ENCODE measurements at places on chromosomes 16 and 17.

DNA sequence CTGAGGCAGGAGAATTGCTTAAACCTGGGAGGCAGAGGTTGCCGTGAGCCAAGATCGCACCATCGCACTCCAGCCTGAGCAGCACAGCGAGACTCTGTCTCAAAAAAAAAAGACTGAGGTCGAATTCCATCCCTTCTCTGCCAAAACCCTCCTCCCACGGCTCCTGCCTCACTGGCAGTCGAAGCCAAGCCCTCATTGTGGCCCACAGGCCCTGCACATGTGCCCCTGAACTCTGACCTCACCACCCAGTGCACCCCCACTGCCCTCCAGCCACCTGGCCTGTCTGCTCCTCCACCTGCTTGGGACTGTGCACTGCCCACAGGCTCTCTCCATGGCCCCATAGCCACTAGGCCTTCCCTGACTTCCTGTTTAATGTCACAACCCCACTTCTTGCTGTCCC, 7.0 kb downstream of the MYO15A start:
- no peak for DNase-seq
- no peaks in the 10 kb centered on the region for H3K27me3 ChIP-seq
- H3K4me3 ChIP-seq = no peak overlapping the region
- peaks cover 3% of the 10 kb centered on the region for H3K4me1 ChIP-seq
- no peak overlapping the region for H3K27ac ChIP-seq
- H3K36me3 ChIP-seq = no peaks in the 10 kb centered on the region

DNA sequence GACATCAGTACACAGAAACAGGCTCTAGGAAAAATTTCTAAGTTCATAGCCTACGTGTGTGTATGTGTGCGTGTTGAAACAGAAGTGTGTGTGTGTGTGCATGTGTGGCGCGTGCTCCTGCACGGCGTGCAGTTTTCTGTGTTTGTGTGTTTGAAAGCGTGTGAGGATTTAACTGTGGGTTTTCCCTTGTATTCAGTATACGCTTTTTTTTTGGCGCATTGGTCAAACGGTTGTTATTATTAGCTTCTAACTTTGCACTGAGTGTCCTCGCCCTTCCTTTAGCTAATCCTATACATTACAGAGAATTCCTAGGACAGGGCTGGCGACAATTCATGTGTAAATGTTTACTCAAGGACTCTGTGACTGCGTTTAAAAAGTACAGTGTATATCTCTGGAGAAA, 23.0 kb downstream of the TMC6 start:
- no peak overlapping the region for H3K27ac ChIP-seq
- H3K4me1 ChIP-seq = peaks cover 8% of the 10 kb centered on the region
- H3K27me3 ChIP-seq = no peaks in the 10 kb centered on the region
- H3K36me3 ChIP-seq = no peaks in the 10 kb centered on the region
- no peak for DNase-seq

- H3K4me1 ChIP-seq = peaks cover 2% of the 10 kb centered on the region
- H3K27ac ChIP-seq = no peak overlapping the region
- no peak overlapping the region for H3K4me3 ChIP-seq
- DNase-seq = no peak
Observed at GRCh38 chr17:75927286-75927922, 13.4 kb downstream of the FBF1 start.

GRCh38 chr16:57773019-57773418, 29.3 kb downstream of the KIFC3 start:
- no peaks in the 10 kb centered on the region for H3K4me1 ChIP-seq
- no peaks in the 10 kb centered on the region for H3K27me3 ChIP-seq
- DNase-seq = no peak
- no peak overlapping the region for H3K4me3 ChIP-seq
- H3K27ac ChIP-seq = no peak overlapping the region

DNA sequence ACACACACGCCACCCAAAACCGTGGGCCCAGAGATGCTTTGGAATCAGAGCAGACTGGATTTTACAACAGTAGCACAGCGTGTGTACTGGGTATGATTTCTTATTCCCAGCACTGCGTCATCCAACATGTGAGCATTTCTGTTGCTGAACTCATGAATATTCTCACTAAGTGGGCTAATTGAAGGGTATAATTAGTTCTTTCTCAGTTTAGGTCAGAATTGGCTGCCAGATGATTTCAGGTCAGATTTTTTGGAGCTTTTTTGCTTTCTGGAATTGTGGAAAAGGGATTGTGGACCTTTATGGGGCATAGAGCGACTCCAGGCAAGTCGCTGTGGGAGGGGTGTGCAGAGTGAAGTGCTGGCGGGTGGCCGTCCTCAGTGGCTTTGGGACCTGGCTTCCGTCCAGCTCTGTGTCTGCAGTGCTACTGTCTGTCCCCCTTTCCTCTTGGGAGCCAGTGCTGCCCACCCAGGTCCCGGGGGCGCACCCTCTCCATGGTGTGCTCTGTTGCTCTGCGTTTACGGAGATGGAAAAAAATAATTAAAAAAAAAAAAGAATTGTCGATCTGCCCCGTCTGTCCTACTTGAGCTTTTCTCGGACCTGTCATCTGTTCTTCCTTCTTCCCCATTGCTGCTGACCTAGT, 25.0 kb downstream of the FOXK2 start:
- peaks cover 5% of the 10 kb centered on the region for H3K36me3 ChIP-seq
- H3K27ac ChIP-seq = no peak overlapping the region
- no peak for DNase-seq
- H3K27me3 ChIP-seq = no peaks in the 10 kb centered on the region
- peaks cover 25% of the 10 kb centered on the region for H3K4me1 ChIP-seq
- no peak overlapping the region for H3K4me3 ChIP-seq

DNA sequence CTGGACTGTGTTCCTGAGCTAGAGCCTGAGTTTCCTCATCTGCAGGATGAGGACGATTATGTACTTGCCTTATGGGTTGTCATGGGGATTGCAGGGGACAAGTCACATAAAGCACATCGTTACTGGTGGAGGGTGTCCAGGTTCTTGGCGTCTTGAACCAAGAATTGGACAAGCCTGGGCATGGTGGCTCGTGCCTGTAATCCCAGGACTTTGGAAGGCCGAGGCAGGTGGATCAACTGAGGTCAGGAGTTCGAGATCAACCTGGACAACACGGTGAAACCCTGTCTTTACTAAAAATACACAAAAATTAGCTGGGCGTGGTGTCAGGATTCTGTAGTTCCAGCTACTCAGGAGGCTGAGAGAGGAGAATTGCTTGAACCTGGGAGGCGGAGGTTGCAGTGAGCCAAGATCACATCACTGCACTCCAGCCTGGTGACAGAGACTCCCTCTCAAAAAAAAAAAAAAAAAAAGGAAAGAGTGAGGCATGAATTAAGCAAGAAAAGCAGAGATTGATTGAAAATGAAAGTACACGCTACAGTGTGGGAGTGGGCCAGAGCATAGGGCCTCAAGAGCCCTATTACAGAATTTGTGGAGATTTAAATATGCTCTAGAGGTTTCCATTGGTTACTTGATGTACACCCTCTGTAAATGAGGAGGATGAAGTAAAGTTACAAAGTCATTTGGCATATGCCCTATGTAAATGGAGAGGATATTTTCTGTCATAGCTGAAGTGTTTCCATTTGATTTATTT, 30.7 kb downstream of the ADGRG5 start:
- H3K4me1 ChIP-seq = peaks cover 17% of the 10 kb centered on the region
- H3K27me3 ChIP-seq = no peaks in the 10 kb centered on the region
- no peak for DNase-seq

GRCh38 chr17:58999500-58999899, 107.2 kb downstream of the TRIM37 start:
- no peaks in the 10 kb centered on the region for H3K27me3 ChIP-seq
- DNase-seq = no peak
- H3K4me1 ChIP-seq = peaks cover 10% of the 10 kb centered on the region
- H3K4me3 ChIP-seq = no peak overlapping the region
- no peaks in the 10 kb centered on the region for H3K36me3 ChIP-seq

DNA sequence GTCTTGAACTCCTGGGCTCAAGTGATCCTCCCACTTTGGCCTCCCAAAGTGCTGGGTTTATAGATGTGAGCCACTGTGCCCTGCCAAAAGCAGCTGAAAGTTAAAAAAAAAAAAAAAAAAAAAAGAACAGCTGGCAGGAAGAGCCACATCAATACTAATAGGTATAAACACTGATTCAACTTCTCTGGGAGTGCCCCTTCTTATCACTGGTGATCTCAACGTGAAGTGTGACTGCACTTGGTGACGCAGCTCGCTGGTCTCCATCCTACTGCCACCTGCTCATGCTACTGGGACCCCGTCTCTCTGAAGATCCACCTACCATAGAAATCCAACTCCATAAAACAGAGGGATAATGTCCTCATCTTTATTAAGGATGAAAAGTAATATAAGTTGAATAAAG, 40.8 kb downstream of the RNF157 start:
- H3K4me1 ChIP-seq = peaks cover 61% of the 10 kb centered on the region
- peak overlapping the region; percentile 81 for H3K4me3 ChIP-seq
- peak overlapping the region; percentile 96 for H3K27ac ChIP-seq

DNA sequence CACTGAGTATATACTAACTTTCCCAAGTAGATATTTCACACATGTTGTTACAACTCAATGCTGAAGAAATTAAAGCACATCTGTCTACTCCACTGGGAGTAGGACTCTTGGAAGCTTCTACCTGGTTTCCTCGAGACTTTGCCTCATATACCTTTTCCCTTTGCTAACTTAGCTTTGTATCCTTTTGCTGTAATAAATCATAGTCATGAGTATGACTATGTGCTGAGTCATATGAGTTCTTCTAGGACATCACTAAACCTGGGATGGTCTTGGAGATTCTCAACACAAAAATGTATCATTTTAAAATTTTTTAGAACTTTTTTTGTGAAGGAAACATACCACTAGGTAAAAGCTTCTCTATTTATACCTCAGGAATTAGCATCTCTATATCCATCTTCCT, 39.8 kb downstream of the ABCA5 start:
- H3K27ac ChIP-seq = peak overlapping the region; percentile 6
- no peak for DNase-seq
- no peaks in the 10 kb centered on the region for H3K27me3 ChIP-seq
- no peaks in the 10 kb centered on the region for H3K4me1 ChIP-seq

GRCh38 chr16:67016681-67017420, 12.1 kb upstream of the CBFB start:
- no peak overlapping the region for H3K27ac ChIP-seq
- peaks cover 11% of the 10 kb centered on the region for H3K4me1 ChIP-seq
- no peaks in the 10 kb centered on the region for H3K36me3 ChIP-seq
- H3K4me3 ChIP-seq = no peak overlapping the region
- DNase-seq = no peak
- H3K27me3 ChIP-seq = no peaks in the 10 kb centered on the region

- H3K27ac ChIP-seq = peak overlapping the region; percentile 41
- H3K27me3 ChIP-seq = no peaks in the 10 kb centered on the region
- no peaks in the 10 kb centered on the region for H3K36me3 ChIP-seq
- no peak for DNase-seq
- H3K4me1 ChIP-seq = peaks cover 38% of the 10 kb centered on the region
- no peak overlapping the region for H3K4me3 ChIP-seq
Observed at GRCh38 chr17:72723711-72724110, 368.8 kb downstream of the SLC39A11 start.

All from T-helper 17 cell (primary cell).